ENCODE measurements at places on chromosomes 11 and 22.

GRCh38 chr22:36465232-36466021 lies 16.0 kb downstream of the TXN2 start:
- peak; percentile 4 for DNase-seq

GRCh38 chr11:88680806-88681205 lies 343.3 kb upstream of the CTSC start:
- DNase-seq: no peak

DNA sequence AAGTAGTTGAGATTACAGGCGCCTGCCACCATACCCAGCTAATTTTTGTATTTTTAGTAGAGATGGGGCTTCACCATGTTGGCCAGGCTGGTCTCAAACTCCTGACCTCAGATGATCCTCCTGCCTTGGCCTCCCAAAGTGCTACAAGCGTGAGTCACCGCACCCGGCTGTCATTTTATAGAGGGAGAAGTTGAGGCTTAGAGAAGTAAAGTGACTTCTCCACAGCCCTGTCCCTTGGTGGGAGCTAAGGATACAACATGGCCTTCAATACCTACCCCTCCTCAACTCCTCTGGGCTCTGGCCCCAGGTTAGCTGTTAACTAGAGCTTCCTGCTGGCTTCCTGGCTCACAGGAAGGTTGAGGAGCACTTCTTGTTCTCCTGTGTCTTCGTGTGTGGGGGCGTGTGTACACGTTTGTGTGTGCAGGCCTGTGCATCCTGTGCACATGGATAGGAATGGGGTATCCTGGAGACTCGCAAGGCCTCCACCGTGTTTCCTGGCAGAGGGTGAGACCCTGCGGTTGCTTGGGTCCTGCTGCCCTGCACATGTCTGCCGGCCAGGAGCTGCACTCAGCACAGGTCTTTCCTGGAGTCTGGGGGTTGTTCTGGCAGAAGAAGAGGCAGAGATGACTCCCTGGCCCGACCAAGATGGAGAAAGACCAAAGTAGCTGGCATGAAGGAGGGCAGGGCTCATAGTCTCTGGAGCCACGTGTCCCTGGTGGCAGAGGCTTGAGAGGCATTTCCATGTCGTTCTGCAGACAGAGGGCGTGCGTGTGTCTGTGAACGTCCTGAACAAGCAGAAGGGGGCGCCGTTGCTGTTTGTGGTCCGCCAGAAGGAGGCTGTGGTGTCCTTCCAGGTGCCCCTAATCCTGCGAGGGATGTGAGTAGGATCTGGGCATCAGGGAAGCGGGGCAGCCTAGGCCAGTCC lies 2.4 kb downstream of the SIDT2 start:
- peak; percentile 83 for DNase-seq

GRCh38 chr11:86197448-86197847 lies 47.1 kb upstream of the EED start:
- no peak for DNase-seq

Measured in GM20000 (cell line).